ENCODE measurements at places on chromosomes 6 and 20. TPM values are rescaled to one million over a fixed set of nuclear protein-coding genes. Genes with fewer than 3 reads are reported as not detected.

OR12D2 gene
- total RNA-seq, result not detected

C20orf144 gene
- 0.66 TPM for total RNA-seq

DNA sequence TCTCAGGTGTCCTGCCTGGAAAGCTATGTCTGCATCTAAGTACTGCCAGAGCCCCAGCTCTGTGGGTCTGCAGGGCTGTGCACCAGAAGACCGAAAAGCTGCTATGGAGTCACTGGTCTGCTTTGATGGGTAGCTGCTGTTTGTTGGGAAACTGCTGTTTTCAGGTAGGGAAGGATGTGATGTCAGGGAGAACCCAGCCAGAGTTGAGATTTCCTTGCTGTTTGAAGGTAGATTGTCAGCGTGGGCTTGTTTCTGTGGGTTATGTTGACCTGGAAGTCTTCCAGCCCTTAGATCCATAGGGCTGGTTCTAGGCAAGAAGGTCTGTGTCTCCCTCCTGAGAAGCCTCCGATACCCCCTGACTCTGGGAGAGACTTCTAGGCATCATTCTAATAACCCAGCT lies 12.2 kb upstream of the SHLD1 start:
- DNase-seq, result no peak

DNA sequence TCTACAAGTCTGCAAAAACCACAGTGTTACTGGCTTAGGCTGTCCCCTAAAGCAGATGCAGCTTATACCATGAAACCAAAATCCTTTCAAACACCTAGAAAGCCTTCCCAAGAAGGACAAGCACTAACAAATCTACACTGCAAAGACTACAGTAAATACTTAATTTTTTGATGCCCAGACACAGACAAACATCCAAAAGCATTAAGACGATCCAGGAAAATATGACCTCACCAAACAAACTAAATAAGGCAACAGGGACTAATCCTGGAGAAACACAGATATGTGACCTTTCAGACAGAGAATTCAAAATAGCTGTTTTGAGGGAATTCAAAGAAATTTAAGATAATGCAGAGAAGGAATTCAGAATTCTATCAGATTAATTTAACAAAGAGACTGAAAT lies 423.5 kb downstream of the COL12A1 start:
- no peak for DNase-seq

GRCh38 chr6:106145741-106146227 lies 59.6 kb downstream of the PRDM1 start:
- no peak for DNase-seq

DNA sequence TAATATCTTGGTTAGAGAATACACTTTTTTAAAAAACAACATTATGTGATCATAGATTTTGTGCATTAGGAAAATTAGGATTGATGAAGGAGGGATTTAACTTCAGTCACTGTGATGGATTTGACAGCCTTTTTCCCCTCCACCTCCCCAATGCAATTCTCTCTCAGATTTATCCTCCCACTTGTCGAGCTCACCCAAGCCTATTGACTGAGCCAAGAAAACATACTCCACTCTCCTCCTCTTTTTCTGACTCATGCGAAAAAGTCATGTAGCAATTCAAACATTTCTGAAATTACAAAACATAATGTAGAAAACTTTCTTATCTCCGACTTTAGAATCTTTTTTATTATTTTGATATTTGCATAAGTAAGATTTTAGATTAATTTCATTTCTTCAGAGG lies 24.1 kb downstream of the KLHL32 start:
- DNase-seq, result no peak

DNA sequence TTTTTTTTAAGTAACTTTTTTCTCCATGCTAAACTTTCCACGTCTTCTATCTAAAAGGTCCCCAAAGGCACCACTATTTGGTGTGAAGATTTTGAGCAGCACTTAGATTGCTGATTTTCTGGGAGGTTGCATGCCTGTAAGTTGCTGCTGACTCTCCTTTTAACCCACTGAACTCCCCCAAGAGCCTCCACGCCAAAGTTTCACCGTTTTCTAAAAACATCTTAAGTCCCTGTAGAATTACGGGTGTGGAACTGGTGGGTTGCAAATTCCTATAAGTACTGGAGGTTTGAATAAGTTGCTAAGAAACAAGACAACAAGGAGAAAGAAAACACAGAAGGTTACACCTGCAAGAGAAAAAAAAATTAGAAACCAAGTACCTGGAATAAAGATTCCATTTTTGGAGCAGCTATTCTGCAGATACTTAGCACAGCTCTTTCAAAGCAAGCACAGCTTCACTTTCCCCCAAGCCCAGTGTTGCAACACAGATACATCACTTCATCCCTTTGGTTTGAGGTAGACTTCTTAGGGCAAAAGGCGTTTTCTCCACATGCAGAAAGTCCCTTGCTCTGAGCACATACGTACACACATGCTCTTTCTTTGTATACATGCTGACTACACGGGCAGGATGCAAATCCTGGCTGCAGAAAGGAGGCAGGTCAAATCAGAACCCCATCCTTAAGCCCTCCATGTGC lies 5.0 kb downstream of the JAG1 start:
- DNase-seq, result no peak
